ENCODE measurements at places on chromosomes 16 and 17.

- peak; percentile 74 for DNase-seq
Observed at GRCh38 chr16:88747588-88748301, 37.3 kb downstream of the PIEZO1 start.

DNA sequence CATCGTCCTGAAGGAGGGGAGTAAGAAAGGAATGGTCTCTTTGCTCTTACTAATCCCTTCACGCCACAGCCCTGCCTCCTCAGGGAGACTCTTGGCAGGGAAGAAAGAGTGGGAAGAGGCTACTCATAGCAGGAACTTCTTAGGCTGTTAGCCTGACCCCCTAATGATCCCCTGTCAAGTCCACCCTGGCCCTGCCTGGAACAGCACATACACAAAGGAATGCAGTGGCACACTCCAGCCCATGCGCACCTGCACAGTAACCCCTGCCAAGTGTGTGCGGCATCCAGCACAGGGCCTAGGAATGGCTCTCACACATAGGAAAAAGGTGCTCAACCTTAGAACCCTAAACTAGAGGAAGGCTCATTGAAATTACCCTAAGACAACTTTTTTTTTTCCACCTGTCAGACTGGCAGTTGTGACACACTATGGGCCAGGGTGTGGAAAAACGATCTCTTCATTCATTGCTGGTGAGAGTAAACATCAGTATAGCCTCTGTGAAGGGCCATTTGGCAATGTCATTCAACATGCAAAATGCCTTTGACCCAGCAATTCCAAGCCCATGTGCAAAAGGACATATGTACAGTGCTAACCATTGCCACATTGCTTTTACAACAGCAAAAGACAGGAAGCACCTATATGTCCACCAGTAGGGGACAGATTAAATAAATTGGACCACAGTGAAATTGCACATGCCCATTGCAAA, 50.1 kb downstream of the PIMREG start:
- no peak for DNase-seq

GRCh38 chr16:64693946-64694345, 427.9 kb downstream of the CDH11 start:
- DNase-seq, result no peak

GRCh38 chr16:29192329-29193247, 207.7 kb downstream of the LAT start:
- DNase-seq, result no peak

- DNase-seq, result no peak
Observed at GRCh38 chr16:88541831-88542616, 28.2 kb upstream of the ZC3H18 start.

DNA sequence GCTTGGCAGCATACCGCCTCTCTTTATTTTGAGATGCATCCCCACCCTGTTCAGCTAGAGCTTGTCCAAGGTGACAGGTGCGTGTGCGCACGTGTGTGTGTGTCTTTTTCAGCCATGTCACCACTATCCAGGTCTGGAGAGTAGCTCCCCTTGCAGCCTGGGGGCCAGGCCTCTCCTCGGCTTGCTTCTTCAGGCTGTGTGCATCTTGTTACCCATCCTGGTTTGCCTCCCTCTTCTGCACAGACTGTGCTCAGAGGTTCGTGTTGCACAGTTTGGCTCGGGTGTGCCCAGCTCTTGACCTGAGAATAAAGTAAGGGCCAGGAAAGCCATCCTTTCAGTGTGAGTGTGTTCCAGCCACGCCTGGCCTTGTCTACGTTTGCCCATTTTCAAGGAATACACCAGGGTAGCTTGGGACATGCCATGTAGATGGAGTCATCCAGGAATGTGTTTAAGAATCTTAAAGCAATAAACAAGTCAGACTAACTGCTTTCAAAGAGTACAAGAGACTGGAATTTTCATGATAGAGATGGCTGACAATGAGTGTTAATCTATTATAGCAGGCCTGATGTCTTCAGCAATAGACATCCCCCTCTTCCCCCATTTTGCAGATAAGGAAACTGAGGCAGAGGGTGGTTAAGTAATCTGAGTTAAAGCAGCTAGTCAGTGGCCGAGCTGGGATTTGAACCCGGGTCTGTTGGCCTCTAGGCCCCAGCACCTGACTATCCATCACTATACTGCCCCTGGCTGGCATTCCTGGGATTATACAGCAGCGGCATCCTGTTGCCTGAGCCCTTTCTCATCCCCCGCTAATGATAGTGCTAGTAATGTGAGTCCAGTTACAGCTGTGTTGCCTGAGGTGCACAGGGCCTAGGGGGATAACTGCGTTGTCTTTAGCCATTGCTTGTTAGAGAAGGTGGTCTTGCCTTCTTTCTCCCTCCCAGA, 77.9 kb downstream of the KSR1 start:
- no peak for DNase-seq

DNA sequence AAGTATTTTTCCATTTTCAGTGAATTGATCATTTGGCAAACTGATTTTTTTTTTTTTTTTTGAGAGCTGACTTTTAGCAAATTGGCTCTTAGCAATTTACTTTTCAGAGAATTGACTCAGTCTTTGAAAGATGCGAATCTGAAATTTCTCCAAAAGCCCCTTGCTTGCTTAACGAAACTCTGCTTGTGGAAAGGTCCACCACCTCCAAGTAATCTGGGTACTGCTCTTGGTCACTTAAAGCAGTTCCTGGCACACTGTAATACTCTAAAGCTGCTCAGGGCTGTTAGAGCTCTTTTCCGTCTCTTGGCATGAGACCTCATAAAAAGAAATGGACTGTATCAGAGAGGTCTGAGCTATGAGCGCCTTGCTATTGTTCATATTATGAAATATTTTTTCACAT, 2.9 kb downstream of the GSDMB start:
- DNase-seq, result peak; percentile 50

DNA sequence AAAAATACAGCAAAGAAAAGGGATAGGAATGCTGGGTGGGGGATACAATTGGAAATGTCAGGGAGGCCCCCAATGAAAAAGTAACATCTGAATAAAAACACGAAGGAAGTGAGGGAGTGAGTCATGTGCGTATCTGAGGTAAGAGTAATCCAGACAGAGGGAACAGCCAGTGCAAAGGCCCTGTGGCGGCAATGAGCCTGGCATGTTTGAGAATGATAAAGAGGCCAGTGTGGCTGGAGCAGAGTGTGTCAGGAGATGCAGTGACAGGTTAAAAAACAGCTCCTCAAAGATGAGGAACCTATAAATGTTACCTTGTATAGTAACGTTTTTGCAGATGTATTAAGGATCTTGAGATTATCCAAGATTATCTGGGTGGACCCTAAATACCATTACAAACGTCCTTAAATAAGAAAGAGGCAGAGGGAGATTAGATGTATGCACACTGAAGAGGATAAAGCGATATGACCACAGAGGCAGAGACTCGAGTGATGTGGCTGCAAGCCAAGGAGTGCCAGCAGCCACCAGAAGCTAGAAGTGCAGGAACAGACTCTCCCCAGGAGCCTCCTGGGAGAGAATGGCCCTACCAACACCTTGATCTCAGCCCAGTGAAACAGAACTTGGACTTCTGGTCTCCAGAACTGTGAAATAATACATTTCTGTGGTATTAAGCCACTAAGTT, 17.8 kb upstream of the SLC35B1 start:
- no peak for DNase-seq

- DNase-seq, result no peak
Observed at GRCh38 chr16:77759821-77760220, 28.5 kb upstream of the VAT1L start.

DNA sequence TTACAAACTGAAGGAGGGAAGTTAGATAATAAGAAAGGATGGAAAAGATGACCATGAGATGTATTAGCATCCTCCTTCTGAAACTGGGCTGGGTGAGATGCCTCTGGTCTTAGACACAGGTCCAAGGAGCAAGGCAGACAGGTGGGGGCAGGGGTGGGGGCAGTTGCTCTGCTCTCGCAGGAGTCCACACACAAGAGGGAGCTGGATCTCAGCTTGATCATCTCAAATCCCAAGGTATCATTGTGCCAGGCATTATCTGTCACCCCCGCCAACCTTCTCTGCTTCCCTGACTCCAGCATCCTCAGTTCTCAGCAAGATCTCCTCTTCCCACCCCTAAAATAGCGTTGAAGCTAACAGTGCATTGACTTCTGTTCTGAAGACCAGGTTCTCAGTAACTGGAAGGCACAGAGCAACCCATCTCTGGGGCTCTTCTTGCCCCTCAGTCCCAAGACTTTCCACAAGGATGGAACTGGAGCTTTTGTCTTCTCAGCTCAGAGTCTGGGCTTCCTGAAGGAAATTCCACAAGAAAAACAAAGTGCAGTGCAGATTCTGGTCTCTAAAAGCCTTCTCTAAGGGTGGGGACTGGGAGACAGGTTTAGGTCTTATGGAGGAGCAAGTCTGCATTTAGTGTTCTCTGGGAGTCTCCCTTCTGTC, 1.6 kb downstream of the FLOT2 start:
- no peak for DNase-seq

DNA sequence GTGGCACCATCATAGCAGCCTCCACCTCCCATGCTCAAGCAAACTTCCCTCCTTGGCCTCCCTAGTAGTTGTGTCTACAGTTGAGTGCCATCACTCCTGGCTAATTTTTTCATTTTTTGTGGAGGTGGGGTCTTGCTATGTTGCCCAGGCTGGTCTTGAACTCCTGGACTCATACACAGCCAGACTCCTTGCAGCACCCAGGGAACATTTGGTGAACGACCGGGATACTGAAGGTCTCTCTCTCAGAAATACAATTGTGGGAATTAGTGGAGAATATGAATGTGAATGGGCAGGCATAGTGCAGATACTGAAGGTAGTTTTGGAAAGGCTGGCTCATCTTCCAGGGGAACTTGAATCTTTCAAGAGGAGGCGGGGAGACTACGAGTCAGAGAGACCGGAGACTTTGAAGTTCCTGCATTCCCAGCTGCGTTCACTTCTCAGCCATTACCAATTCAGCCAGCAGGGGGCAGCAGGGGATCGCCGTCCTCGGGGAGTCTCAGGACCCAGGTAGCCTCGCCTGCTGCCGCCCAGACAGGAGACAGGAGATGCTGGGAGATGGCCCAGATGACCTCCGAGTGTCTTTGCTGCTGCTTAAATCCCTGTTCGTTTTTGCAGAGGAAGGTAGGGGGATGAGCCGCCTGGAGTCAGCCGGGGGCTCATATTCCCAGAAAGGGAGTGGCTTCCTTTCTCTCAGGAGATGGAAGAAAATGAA, 68.6 kb downstream of the HAPSTR1 start:
- DNase-seq, result peak; percentile 63

GRCh38 chr17:45857977-45858708, 13.5 kb downstream of the SPPL2C start:
- DNase-seq, result no peak

DNA sequence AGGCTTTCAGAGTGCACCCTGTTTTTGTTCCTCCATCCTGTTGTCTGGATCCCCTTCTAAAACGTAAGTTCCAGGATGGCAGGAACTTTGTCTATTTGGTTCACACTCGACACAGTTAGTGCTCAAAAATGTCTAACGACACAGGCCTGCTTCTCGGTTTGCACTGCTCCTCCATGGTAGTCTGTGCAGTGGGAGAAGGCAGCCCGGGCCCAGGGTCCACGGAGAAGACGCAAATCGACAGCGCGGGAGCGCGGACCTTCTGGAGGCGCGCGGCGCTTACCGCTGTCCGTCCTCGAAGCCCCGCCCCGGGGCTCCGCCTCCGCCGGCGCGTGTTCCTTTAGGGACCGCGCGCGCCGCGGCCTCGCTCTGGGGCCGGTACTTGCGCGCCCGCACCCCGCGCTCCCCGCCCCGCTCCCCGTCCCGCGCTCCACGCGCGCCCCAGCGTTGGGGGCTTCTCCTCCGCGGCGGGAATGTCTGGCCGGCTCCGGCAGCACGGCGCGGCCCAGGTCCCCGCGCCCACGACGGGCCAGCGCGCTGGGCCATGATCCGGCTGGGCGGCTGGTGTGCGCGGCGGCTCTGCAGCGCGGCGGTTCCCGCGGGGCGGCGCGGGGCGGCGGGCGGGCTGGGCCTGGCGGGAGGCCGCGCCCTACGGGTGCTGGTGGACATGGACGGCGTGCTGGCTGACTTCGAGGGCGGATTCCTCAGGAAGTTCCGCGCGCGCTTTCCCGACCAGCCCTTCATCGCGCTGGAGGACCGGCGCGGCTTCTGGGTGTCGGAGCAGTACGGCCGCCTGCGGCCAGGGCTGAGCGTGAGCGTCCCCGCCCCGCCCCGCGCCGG, at the start of gene NT5M:
NT5M (plus strand) TSS at position 364 of the 837 bp plus-strand sequence; CDS start at position 542, 178 bp downstream.
- DNase-seq, result peak; percentile 91

- no peak for DNase-seq
Observed at GRCh38 chr17:50462446-50462845, 6.2 kb downstream of the CHAD start.

- DNase-seq, result peak; percentile 67
Observed at GRCh38 chr17:77375917-77376651, 235.3 kb downstream of the SEC14L1 start.

DNA sequence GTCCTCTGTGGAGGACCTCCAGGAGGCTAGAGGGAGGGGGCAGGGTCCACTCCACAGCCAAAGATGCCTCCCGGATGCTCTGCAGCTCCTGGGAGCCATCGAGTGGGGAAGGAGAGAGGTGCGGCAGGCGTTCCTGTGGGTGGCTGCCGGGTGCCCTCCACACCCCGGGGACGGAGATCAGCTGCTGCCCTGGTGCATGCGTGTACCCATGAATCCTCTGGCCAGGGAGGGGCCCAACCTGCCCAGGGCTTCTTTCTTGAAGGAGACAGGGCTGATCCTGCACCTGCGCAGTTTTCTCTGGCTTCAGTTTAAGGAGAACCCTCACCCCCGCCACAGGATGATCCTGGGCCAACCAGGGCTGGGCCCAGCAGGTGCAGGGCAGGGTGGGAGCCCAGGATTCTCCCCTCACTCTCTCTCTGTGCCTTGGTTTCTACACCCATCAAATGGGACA, 33.5 kb upstream of the DOC2B start:
- no peak for DNase-seq

DNA sequence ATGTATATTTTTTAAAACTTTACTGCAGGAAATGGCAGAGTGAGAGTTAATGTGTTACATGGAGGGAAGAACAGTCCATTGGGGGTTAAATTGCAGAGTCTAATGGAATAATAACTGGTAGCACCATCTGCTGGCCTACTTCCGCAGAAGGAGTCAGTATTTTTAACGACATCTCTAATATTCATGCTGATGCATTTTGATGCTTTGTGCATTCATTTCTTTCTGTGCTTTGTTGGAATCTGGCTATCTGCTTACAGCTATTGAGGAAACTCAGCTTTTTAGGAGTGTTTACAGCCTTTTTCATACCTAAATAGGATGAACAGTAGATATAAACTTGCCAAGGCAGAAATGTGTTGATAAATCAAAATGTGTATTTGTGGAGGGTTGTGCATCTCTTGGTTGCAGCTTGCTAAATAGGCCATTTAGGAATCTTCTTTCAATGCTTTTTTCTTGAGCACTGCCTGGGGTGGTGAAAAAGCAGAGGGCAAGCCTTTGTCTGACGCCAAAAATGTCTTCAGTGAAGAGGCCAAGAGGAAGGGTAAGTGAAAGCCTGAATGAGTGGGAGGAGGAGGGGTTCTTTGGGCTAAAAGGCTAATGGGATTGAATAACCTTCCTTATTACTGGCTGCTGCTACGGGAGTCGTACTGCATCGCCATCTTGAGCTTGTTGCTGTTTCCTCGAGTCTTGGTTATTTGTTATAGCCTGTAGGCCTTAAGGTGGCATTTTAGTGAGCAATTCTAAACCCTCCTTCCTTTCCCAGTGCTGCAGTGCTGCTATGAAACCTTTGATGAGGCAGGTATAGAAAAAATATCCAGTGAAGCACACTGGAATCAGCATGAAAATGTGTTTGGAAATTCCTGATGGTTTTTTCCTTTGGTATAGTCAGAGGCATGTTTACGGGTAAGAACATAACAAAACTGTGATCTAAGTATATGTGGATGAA, 153.3 kb downstream of the CHD9 start:
- DNase-seq, result peak; percentile 70

Data from GM13977 (cell line).